ENCODE measurements at places on chromosomes 4 and X.

GRCh38 chr4:153402366-153402765 is 57.9 kb downstream of the MND1 start:
- no peak for DNase-seq

GRCh38 chrX:111511477-111511876 is at the start of gene SERTM2:
SERTM2 (plus strand) TSS chrX:111511645; CDS start chrX:111518858, 7,213 bp downstream.
- DNase-seq: no peak

- no peak for DNase-seq
Measured at GRCh38 chrX:10833299-10834169, 213.1 kb upstream of the MID1 start.

- DNase-seq: no peak
Measured at GRCh38 chr4:84224522-84224921, 274.6 kb downstream of the NKX6-1 start.

GRCh38 chr4:16196482-16197393 is 29.5 kb downstream of the TAPT1 start:
- DNase-seq: no peak

GRCh38 chrX:108173874-108174273 is 82.3 kb downstream of the ATG4A start:
- no peak for DNase-seq

DNA sequence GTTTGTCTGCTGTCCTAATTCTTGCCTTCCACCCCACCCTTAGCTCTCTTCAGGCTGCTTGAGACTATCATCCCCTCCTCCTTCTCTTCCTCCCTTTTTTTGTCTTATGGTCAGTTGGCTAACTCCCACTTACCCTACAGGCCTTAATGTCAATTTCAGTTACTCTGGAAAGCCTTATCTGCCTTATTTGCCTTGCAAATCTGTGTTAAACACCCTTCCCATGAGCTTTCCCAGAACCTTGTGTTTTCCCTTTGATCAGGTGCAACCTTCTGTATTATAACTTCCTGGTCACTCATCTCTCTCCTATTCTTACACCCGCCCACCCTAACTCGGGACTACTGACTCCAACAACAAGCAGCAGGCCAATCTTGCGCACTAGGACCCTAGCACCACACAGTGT is 74.8 kb downstream of the COX18 start:
- no peak for DNase-seq

- DNase-seq: no peak
Measured at GRCh38 chrX:33336783-33337182, 125.4 kb upstream of the DMD start.

- DNase-seq: no peak
Measured at GRCh38 chr4:153485359-153485758, 19.2 kb downstream of the TMEM131L start.

GRCh38 chr4:67470871-67471270 is 74.4 kb downstream of the CENPC start:
- no peak for DNase-seq

DNA sequence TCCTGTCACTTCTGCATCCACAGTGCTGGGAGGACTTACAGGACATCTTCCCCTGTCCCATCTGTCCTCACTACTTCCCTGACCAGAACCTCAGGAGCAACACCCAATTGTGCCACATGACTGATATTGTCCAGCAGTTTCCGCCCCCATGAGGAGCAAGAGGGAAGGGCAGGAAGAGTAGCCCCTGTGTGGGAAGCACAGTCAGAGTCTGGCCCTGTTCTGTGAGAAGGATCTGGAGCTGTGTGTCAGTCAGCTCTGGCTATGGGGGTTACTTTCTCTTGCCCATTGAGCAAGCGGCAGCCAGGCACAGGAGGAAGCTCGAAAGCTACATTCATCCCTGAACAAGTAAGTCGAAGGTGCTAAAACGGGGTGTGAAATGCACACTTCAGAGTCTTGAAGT is 14.8 kb upstream of the TRIM60 start:
- DNase-seq: no peak

- no peak for DNase-seq
Measured at GRCh38 chr4:187141101-187141500, 417.4 kb upstream of the FAT1 start.

DNA sequence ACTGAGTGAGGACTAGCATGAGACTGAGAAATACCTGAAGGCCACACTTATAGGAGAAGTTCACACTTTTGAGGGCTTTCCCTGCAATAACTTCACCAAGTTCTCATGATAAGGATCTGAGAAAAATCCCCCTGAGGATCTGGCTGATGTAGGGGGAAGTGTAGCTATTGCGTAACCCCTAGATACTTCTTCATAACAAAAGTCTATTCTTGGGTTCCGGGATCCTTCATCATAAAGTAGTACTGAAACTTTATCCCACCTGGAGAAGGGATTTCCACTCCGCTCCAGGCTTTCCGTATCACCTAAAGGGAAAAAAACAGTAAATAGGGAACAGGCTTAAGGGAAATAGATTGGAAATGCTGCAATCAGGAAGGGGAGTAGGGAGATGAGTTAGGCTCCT is 13.3 kb downstream of the USP27X start:
- DNase-seq: no peak

Data from activated gamma-delta T cell treated with Interleukin-2 at 50 U/mL for 16 hours (primary cell).